ENCODE measurements at places on chromosomes 4 and X. TPM values are rescaled to one million over a fixed set of nuclear protein-coding genes. Genes with fewer than 3 reads are reported as not detected.

- no peak for DNase-seq
These were observed 5.9 kb upstream of the SEPTIN6 start for GRCh38 chrX:119698845-119699244.

DNA sequence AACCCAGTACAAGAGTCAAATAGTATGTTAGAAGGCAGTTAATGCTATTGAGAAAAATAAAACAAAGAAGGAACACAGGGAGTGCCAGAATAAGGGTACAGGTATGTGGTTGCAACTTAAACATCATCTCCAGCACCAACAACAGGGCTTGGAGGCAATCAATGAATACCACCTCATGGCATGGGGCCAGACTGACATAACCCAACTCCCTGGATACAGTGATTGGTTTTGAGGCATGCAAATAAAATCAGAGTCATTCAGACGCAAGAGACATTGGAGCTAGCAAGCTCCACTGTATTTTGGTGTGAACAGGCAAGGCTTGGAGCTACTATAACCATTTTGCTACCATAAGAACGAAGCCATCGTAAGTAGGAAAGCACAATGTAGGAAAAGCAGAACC is 56.7 kb downstream of the PPP3CA start:
- DNase-seq = no peak

GRCh38 chr4:166277853-166278252 is 404.8 kb downstream of the TLL1 start:
- DNase-seq = no peak

DNA sequence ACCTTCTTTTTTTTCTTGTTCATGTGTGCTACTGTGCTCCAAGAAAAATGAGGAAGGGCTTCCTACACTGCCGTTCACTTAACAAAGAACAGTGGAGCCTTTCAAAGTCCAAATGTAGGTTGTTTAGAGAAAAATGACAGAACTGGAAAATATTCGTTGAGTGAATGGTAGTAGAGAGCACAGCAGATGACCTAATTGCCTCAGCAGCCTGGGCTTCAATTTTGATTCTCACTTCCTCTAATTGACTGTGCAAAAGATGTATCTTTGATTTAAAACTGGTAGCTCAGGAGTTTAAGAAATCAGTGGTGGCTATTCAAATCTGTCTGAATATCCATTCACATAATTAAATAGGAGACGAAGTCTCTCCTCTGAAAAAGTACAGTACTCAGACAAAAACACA is 5.2 kb downstream of the NLGN4X start:
- no peak for DNase-seq

- peak; percentile 51 for DNase-seq
These were observed 5.4 kb upstream of the SH3BP2 start for GRCh38 chr4:2787230-2788100.

DNA sequence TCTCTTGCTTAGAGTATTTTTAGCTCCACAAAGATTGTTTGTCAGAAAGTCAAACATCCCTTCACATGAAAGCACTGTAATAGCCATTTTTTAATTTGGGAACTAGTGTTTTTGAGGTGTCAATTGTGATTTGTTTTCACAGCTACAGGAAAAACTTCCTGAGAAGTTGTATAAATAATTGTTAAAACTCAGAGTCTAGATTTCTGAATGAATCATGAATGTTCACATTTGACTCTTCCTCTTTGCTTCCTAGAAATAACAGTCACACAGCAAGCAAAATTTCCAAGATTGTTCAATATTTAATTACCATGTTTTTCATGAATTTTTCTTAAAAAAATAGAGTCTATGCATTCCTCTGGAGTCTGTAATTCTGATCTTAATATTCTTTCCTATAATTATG is 156.9 kb upstream of the SLC7A11 start:
- DNase-seq = no peak

RNF128 gene
- 39.3 TPM for total RNA-seq

MAGEA1 gene
- not detected for total RNA-seq

OPHN1 gene
- total RNA-seq = 1.6 TPM

All from left lobe of liver (tissue), 2 donors.